ENCODE measurements at places on chromosomes 1 and 21.

- no peak for DNase-seq
Observed at GRCh38 chr1:175197531-175197930, 5.0 kb upstream of the KIAA0040 start.

DNA sequence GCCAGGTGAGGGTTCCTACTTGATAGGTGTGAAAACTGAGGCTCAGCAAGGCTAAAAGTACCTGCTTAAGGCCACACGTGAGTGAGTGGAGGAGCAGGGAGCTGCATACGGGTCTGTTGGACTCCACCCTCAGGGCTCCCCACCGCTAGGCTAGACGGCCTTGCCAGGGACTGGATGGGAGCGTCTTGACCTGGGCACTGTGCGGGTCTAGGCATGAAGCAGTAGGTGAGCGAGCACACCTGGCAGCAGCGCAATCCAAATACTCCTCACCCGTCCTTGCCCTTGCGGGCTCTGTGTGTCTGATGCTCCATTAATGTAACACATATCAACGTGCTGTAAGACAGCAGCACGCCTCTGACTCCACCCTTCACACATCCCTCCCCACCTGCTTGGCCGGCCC, 94.0 kb downstream of the LACTBL1 start:
- no peak for DNase-seq

DNA sequence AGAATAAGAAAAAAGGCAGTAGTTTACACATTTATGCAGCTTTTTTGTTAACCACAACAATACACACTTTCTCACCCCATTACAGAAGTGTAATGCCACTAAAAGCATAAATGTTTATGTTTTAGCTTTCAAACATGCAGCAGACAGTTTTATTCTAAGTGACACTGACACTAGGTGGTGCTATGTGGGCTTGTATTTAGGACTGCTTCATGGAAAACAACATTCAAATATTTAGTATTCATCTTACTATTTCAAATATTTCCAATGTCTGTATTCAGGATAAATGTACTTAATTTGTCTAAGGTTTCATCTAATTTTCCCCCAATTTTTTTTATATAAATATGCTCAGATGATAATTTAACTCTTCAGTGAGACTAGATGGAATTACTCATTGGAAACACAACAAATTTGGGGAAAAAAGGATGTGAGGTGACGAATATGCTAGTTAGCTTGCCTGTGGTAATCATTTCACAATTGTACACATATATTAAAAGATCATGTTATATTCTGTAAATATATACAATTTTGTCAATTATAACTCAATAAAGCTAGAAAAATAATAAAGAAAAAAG, 71.4 kb downstream of the USP1 start:
- no peak for DNase-seq

DNA sequence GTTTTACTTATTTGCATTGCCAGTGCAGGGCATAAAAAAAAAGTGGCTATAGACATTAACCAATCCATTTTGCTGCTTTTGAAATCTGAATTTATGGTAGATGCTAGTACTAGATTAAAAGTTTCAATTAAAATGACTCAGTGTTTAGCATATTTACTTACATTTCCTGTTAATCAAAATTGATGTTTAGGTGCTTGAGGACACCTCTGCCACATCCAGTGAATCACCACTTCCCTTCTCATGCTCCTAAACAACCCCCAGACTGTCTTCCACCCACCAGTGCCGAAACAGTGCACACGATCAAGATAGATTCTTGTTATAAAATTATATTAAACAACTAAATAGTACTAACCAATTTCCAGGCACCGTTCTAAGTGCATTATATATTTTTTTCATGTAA, 32.7 kb downstream of the HSD17B7 start:
- DNase-seq, result no peak

DNA sequence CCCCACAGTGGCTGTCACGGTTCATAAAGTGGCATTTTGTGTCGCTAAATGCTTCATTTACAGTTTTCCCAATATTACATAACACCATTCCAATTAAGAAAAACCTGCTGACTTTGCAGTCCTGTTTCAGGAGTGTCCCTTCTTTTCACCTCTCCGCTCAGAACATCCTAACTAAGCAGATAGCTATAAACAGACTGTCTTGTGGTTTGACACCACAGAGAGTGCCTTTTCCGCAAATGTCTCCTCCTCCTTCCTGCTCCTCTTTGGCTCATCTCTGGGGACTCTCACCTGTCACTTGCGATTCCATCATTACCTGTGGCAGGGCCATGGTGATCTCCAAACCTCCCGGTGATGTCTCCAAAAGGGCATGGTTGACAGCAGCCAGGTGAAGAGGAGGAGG, 119.0 kb downstream of the CNIH3 start:
- no peak for DNase-seq

DNA sequence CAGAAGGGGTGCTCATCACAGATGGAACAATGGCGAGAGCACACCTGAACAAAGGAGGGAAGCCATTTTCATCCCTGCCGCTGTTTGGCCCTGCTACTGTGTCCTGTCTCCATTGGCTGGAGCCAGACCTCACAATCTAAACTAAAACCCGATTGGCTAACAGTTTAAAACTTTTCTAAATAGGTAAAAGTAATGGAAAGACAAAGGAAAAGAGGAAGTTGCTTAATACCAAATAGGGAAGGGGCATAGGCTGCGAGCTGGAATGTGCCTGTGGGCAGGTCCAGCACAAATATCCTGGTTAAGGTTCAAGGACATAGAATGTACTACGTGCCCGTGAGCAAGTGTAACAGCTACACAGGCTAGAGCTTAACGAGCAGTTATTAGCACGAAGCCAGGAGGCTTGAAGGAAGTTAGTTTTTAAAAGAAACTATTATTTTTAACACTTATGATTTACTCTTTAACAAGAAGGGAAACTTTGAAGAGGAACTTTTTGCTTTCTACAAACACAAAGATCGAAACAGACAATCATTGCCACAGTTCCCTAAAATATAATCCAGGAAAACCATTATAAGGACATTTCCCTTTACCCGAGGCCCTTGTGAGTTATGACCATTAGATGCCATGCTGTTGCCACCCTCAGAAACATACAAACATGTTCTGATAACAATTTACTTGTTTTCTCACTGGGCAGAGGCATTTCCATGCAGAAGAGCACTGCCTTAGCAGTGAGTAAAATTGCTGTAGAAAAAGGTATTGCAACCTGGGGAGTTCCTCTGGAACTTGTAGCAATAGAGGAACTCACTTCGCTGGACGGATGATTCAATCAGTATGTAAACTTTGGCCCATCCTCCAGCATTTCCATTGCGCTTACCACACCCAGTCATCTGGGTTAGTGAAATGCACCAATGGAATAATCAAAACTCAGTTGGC, 4.8 kb upstream of the PTTG1IP start:
- no peak for DNase-seq

DNA sequence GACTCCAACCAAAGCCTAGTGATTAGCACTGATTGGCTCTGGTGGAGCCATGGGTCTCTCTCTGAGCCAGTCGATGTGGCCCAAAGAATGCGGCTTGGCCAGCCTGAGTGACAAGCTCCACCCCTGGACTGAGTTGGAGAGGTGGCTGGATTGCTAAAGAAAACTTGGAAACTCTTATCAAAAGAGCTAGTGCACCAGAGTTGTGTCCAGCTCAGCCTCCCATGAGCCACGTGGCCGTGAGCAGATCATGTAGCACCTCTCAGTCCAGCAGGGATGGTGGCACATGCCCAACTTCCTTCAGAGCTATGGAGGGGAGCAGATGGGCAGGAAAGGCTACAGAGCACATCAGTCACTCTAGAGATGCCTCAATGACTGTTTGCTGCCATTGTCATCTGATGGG, 142.8 kb upstream of the VAMP3 start:
- DNase-seq, result no peak

- no peak for DNase-seq
Observed at GRCh38 chr1:174719194-174719593, 271.4 kb downstream of the GPR52 start.

DNA sequence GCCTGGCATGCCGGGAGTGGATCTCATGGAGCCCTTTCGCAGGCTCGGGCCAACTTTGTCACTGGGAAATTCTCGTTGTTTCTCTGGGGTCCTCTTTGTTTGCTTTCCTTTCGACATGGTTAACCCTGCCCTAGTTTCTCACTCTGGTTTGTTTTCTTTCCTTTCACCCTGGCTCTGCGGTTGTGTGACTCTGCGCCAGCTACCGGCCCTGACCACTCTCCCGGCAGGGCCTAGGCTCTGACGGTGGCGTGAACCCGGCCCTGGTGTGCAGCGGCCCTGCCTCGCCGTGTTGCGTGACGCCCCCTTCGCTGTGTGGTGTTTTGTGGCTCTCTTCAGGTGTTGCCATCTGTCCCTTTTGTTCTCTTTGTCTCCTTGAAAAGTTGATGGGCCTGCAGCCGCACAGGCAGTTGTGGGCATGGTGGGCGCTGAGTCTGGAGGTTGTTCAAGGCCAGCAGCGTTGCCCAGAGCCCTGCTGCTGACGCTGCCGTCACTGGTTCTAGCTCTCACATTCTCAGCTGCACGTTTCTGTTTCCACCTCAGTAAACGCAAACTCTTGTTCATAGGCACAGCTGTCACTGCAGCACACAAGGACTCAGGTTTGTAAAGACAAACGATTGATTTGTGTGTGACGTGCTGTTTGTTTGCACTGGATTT, 64.6 kb upstream of the DIP2A start:
- DNase-seq, result no peak

DNA sequence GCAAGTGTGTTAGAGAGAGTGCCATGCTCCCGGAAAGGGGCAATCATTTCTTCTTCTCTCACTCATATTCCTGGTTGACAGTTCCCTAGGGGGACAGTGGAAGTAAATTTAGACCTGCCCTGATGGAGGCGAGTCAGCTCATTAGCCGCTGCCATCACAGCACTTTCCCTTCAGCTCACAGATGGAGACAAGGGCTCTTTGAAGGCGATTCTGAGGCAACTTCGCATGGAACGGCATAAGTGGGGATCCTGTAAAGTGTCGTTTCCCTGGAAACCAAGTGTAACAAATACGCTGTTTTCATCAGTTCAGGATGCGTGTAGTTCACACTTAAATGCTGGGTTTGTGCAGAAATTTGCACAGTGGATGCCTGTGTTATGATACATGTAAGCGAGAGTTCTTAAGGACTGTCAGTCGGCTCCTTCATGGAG, 114.5 kb upstream of the TMPRSS15 start:
- DNase-seq, result no peak

DNA sequence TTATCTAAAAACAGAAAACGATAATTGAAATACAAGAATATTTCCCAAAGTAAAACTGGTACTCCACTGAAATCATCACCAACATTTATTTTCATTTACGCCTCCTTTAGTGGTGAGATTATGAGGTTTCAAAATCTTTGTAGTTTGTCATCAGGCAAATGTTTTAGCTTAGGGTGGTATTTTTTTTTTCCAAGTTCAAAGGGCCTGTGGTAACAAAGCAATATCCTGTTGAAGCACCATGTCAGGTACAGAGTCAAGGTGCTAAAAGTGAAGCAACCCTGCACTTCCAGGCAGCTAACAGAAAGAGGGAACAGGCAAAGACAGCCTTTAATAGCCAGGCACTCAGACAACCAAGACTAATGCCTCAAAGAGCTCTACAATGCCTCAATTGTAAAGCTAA, 89.2 kb downstream of the JAK1 start:
- no peak for DNase-seq

GRCh38 chr1:166379447-166379846, 212.6 kb upstream of the FAM78B start:
- no peak for DNase-seq

GRCh38 chr1:172381946-172382345, 38.5 kb upstream of the C1orf105 start:
- DNase-seq, result no peak

DNA sequence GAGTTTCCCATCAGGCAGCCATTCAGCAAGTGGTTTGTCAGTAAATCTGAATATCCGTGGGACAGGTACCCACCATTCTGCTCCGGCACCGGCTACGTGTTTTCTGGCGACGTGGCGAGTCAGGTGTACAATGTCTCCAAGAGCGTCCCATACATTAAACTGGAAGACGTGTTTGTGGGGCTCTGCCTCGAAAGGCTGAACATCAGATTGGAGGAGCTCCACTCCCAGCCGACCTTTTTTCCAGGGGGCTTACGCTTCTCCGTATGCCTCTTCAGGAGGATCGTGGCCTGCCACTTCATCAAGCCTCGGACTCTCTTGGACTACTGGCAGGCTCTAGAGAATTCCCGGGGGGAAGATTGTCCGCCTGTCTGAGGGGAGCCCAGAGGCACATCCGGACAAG, 48.4 kb downstream of the B3GALT5 start:
- DNase-seq, result no peak

- peak; percentile 42 for DNase-seq
Observed at GRCh38 chr1:108708691-108709660, 3.7 kb upstream of the FNDC7 start.

- DNase-seq, result no peak
Observed at GRCh38 chr1:95650631-95651030, 416.6 kb downstream of the RWDD3 start.

DNA sequence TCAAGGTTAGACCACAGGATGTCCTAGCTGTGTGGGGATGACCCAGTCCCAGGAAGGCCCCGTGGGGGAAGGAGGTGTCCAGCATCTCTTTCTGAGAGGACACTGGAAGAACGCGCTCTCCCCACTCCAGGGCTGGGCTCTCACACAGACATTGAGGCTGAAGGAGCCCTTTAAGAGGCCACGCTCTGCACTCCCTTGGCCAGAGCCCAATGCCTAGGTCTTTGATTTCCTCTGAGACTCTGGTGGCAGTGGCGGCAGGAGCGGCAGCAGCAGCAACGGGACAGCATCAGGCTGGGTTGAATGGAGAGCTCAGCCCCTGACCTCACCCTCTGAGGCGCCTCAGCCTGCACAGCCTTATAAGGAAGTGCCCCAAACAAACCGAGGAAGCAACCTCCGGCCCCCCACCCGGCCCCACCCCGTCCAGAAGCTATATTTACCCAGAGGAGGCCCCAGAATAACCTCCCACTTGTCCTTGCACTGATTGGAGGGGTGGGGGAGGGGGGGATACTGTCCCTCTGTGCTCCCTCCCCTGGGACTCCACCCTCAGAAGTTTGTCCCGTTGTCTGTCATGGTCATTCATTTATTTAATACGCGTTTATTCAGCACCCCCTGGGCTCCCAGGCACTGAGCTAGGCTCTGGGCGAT, 12.3 kb downstream of the NES start:
- DNase-seq, result no peak
